WERI-Rb-1 (cell line): ENCODE measurements at places on chromosomes 13 and 19.

DNA sequence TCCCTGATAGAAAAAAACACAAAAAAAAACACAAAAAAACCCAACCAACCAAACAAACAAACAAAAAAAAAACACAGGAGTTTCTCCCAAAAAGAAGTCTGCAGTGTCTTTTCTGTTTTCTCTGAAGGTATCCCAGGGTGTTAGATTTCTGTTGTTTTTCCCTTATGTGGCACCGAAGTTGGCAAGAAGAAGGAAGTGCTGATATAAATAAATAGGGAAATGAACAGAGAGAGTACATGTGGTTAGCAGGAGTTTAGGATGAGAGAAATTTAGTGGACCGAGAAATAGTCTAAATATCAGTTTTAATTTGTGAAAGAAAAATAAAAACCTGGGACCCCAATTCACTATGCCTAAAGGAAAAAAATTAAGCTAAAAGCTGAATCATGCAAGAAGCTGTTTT lies 287.0 kb upstream of the SGCG start:
- no peak for DNase-seq

DNA sequence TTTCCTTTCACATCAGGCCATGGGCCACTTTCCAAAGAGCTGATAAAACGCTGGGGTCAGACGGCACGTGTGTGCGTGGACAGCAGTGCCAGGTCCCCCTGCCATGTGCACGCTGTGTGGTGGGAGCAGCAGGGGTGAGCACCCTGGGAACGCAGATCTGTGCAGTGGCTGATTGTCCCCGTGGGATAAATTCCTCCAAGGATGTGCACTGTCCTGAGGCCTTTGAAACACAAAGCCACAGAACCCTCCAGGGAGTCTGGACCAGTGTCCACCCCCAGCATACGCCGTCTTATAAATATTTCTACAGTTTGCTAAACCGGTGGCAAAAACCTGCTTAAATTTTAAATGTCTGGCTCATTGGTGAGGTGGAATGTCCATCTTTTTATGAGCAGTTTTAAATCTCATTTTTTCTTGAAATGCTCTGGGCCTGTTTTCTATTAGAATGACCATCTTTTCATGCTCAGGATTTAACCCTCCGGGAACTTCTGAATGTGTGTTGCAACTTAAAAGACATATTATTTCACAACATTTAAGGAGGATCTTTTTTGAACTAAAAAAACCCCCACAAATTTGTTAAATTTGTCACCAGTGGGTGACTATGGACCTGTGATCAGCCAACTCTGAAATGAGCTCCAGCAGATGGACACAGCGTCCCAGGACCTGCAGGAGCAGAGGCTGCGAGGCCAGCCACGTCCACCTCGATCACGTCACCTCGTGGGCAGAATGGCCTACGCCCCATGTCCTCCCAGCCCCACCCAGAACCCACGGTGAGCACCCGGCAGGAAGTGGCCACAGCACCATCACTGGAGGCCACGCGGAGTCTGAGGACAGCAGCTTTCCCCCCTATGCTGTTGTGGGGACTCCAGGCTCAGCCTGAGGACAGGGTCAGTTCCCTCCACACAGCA lies 68.6 kb downstream of the RASA3 start:
- no peak for DNase-seq

DNA sequence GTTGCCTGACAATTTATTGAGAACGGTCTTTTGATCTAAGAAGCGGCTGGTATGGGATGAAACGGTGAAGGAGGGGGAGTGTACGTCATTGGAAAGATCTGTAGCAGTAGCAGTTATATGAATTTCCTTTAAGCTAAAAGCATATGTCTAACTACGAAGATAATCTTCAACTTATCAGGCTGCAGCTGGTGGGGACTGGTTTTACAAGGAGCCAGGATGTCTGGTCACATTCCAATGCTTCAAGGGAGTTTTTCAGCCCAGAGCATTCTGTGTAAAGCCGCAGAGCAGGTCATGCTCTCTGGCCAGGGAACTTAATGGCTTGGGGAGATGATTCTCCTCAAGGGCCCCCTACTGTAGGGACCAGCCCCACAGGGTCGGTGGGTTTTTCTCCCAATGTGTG lies 29.2 kb downstream of the CLEC4M start:
- no peak for DNase-seq

DNA sequence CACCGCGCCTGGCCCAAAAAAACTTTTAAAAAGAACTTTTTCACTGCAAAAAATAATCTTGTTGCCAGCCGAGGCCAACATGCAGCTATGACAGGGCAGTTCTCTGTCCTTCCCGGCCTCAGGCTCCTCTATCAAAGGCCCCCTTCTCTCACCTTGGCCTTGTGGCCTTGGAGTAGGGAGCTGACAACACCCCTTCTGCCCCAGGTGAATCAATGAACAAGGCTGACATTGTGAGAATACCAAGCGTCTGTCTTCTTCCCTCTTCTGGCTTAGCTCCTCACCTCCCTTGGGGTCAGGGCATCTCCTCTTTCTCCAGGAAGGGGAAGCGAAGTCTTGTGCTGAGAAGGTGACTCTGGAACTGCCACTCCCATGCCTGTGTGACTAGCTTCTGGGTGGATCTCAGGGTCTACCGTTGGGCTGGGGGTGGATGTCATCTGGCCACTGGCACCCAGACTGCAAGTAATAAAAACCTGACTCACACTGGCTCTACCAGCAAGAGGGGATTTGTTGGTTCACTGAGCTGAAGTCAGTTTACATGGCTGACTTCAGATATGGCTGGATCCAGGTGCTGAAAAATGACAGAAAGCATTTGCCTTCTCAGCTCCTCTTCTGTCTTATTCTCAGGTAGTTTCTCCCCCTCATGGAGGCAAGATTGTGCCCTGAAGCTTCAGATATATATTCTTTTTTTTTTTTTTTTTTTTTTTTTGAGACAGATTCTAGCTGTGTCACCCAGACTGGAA lies 6.3 kb downstream of the C19orf38 start:
- no peak for DNase-seq

DNA sequence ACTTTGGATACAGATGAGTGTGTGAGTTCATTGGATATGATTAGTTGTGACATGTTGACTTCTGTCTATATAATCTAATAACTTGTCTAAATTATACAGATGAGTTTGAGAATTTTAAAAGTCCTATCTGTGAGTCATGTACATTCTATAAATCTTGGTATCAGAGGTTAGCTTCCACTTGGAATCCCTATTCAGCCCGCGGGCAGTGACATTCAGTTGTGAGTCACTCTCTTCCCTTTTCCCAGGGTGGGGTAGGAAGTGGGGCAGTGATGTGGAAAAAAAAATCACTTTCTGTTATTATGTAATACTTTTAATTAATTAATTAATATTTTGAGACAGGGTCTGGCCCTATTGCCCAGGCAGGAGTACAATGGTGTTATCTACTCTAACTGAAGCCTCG lies 33.0 kb upstream of the ZNF808 start:
- no peak for DNase-seq

- DNase-seq: no peak
Measured at GRCh38 chr19:28330831-28331230, 882.1 kb downstream of the UQCRFS1 start.

- DNase-seq: no peak
Measured at GRCh38 chr19:34075661-34076091, 96.6 kb upstream of the LSM14A start.

GRCh38 chr13:53200498-53201453 lies 172.2 kb downstream of the OLFM4 start:
- DNase-seq: no peak

GRCh38 chr19:58305932-58306323 lies 751 bp downstream of the ERVK3-1 start:
- no peak for DNase-seq
